Stimulated activated CD8-positive, alpha-beta memory T cell treated with anti-CD3 and anti-CD28 coated beads, Interleukin-15, amount 100 ng/mL, for 1 hour (primary cell): ENCODE measurements at places on chromosomes 2 and 18.

GRCh38 chr2:18957909-18958308, 368.5 kb upstream of the NT5C1B start:
- DNase-seq: no peak

DNA sequence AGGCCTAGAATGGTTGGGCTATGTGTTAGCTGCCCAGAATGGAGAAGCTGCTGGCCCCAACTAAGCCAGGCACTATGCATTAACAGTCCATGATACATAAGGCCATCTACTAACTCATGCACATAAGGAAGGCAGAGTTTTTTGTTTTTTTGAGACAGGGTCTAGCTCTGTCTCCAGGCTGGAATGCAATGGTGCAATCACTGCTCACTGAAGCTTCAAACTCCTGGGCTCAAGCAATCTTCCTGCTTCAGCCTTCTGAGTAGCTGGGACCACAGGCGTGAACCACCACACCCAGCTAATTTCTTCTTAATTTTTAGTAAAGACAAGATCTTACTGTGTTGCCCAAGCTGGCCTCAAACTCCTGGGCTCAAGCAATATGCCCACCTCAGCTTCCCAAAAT, 37.6 kb downstream of the GPR45 start:
- no peak for DNase-seq

- no peak for DNase-seq
Measured at GRCh38 chr2:63792530-63792929, 49.2 kb upstream of the UGP2 start.

- no peak for DNase-seq
Measured at GRCh38 chr2:79434362-79434761, 78.5 kb upstream of the CTNNA2 start.

DNA sequence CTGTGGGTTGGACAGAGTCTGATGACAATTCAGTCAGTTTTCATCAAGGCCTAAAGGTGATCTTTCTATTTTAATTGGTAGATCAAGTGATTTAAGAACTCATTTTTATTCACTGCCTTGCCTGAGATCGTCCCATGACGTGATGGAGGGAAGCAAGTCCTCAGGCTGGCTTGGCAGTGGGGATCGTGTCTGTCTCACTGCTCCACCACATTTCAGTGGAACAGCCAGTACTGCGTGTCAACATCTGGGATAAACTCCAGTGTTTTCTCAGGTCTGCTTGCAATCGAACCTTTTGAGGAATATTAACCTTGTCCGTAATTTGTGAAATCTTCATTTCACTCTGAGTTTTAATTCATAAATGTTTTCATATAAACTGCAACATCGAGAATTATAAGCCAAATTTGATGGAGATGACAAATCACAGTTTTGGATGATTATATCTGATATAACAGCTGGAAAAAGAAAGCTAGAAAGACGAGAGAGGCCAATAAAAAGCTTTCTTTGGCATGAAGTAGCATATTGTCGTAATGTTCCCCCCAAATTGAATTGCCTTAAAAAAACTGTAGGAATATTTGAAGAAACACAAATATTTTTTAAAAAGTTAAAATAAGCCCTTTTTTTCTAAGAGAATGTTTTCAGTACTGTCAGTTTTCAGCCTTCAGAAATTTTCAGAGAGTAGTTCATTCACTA, 414.7 kb upstream of the SPRED2 start:
- no peak for DNase-seq

GRCh38 chr18:73047688-73048087, 179.9 kb upstream of the NETO1 start:
- no peak for DNase-seq

- DNase-seq: no peak
Measured at GRCh38 chr2:104654811-104655210, 199.1 kb upstream of the POU3F3 start.

DNA sequence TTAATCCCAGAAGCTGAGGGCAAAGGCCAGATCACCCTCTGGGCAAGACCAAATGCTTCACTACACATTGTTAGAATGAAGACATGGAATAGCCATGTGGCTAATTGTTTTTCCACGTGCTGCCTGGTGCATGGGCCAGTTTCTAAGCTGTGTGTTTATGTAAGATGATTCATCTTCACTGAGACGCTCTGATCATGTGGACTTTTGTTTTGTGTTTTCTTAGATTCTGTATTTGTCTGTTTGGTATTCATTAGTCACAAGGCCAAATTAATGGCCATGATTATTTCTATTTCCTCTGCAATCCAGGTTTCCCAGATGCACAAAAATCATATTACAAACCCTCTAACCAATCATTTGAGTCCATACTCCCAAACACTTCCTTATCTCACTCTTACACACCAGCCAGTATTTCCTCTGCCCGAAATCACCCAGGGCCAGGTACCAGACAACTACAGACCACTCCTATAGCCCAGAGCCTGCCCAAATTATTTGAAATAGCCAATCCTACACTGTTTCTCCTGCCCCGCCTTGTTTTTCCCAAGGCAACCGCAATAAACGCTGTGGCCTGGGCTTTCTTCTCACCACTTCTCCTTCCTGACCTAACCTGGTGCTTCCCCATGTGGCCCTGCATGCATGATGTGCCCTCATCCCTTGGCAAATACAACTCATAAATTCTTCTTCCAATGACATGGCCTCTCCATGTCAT, 94.2 kb upstream of the SP3 start:
- DNase-seq: no peak

- no peak for DNase-seq
Measured at GRCh38 chr2:159996792-159997546, 65.4 kb downstream of the PLA2R1 start.

- no peak for DNase-seq
Measured at GRCh38 chr2:120612931-120613330, 122.7 kb upstream of the GLI2 start.

DNA sequence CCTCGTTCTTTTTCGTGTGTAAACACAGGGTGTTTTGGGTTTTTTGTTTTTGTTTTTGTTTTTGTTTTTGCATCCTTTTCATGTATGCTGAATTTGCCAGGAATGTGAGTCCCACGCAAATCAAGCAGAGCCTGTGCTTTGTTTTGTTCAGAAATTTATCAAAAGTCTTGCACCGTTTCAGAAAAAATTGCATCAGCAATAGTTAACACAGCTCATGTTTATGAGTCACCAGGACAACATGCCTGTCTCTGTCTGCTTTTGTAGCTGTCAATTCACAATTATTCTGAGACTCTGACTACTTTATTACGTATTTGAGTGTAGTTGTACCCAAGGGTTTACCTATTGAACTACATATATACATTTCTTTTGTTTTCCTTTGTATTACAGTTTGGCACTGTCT, 38.3 kb downstream of the MRPL44 start:
- no peak for DNase-seq

DNA sequence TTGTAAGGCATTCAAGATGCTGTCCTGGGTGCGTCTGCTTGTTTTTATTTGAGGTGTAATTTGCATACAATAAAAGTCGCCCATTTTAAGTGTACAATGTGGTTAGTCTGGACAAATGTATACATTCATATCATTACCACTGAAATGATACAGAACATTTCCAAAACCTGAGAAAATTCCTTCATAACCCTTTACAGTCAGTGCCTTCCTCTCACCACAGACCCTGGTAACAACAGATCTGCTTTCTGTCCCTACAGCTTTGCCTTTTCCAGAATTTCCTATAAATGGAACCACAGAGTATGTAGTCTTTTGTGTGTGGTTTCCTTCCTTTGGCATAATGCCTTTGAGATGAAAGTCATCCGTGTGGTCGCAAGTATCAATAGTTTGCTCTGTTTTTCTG, 45.8 kb upstream of the NFU1 start:
- no peak for DNase-seq

GRCh38 chr2:147182260-147182659, 662.6 kb upstream of the ACVR2A start:
- peak; percentile 11 for DNase-seq

DNA sequence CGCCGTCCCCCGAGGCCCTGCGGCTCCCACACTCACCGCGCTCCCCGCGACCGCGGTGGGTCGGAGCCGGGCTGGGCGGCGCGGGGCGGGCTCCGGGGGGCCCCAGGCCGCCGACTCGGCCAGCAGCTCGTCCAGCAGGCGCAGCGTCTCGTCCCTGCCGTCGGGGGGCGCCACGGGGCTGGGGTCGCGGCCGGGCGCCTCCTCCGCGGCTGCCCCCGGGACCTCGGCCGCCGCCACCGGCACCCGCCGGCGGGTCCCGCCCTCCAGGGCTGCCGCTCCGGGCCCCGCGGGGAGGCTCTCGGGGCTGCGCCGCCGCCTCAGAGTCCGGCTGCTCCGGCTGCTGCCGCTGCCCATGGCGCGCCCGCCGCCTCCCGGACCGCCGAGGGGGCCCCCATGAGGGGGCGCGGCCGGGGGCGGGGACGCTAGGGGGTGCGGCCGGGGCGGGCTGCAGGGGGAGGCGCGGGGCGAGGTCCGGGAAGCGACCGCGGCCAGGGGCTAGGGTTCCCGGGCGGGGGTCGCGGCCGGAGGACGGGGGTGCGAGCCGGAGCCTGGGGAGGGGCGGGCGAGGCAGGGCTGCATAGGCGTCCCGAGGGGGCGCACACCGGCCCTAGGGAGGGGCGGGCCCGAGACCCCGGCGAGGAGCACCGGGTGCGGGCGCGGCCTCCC, at the start of gene CYS1:
Gene CYS1, minus strand, starts transcription at position 542 of the 666 bp plus-strand sequence. Its CDS starts 188 bp downstream, at position 354.
- no peak for DNase-seq

DNA sequence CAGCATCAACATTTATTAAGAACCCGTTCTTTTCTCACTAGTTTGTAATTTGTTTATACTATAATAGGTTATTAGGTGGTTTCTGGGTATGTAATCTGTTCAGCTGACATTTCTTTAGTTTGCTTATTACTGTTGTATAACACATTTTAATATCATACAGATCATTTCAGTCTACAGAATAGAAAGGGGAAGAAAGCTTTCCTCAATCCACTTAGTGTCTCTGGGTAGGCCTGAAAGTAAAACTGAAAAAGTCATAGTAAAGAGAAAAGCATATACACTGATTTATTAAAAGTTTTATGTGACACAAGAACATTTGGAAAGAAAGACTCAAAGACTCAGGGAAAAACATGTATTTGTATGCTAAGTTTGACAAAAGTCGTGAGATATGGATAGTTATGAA, 16.8 kb upstream of the KCNJ3 start:
- DNase-seq: no peak

- no peak for DNase-seq
Measured at GRCh38 chr2:25164561-25164960, 3.8 kb downstream of the POMC start.

DNA sequence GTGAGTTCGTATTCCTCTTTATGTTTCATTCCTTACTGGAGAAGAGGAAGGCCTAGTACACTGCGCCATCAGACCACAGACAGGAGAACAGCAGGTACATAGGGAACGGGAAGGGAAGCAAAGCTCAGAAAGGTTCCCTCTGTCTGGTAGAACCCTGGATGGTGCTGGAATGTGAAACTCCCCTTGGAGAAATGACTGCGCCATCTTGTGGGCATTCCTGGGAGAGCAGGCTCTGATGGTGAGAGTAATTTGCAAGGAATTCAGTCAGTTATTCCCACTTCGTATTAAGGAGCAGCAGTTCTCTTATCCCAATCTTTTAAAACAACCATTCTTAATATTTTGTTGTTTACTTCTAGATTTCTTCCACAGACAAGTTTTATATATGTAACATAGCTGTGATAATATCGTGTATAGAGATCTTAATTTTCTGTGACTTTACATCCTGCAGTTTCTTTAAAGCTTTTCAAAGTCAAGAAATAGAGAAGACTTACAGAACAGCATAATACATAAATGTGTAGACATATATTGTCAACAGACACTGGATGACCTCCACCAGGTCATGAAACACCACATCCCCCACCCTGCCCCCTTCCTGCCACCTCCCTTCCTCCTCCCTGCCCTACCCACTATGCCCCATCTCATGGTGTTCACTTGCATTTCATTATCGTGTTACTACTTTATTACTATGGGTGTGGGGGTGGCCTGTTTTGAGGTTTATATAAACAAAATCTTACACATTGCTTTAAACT, 83.9 kb downstream of the ARHGEF4 start:
- peak; percentile 53 for DNase-seq

DNA sequence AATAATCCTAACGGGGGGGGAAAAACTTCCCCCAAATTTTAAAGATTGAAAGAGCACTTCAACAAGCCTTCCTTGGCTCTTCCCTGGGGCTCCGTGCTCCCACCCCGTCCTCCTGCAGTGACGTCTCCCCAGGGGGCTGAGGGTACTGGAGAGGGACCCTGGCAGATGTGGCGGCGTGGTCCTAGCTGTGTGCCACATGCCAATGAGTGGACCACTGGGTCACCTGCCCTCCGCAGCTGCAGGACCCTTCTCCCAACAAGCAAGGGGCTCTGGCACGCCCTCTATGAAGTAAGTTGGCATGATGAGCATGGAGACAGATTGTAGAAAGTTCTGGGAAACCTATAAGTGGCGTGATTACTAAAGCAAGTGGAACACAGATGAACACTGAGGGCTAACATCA, 46.7 kb downstream of the PXDN start:
- no peak for DNase-seq

- DNase-seq: no peak
Measured at GRCh38 chr18:58349650-58350049, 279.2 kb downstream of the ALPK2 start.

DNA sequence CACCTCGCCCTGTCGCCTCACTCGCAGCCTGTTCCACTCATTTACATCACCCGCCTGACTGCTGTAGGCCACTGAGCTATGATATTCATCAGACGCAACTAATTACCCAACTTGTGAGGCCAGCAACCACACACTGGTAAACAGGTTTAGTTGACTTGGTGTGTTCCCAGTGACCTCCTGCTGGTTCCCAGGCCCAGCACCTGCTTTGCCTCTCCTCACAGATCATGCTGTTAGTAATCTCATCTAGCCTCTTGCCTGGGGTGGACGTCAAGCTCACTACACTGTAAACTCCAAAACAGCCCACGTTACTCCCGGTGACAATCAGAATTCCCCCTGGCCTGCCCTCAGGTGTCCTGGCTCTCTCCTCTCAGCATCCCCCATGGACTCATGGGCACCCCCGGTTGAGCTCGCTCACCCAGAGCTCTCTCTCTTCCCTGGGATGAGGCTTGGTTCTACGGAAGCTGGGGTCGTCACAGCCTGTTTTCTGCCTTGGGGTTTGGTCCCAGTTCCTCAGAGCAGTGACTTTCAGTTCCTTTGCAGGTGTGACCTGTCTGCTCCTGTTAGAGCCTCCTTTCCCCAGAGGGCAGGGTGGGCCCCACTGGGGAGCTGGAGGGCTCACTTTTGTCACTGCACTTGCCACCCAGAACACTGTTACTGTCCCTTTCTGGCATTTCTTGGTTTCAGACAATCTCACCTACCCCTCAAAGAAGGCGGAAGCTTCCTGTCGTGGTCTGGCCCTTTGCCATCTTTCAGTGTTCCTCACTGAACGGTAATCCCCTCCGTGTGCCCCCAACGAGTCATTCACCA, 40.3 kb downstream of the INPP5D start:
- DNase-seq: peak; percentile 46

GRCh38 chr18:50113726-50114125, 81.2 kb downstream of the MYO5B start:
- DNase-seq: no peak

DNA sequence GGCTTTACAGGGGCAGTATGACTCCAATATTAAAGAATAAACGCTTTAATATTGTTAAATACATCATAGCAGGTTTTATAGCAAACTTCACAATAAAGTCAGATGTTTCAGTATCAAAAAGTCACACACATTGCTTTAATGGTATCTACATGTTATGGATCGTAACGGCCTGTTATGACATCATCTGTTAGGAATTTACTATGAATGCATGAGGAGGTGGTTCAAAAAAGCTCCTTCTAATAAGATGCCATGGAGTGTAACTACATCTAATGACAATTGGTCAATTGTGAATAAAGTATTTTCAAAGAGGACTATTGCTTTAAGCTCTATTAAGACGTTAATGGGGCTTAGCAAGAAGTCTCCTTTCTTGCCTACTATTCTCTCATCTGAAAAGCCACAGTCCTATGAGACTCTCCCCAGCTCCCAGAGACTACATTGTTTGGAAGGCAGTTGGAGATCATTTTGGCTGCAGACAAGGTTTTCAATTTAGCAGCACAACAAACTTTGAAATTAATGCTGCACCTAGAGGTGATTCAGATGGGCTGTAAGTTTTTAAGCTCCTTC, 300.7 kb upstream of the MEIS1 start:
- DNase-seq: no peak
